CD4-positive, alpha-beta T cell treated with Interleukin-15 for 1 hour (primary cell): ENCODE measurements at places on chromosomes 13 and 19.

GRCh38 chr13:62209529-62209928 lies 793.9 kb upstream of the PCDH20 start:
- DNase-seq: no peak

GRCh38 chr13:26993780-26994179 lies 177.8 kb downstream of the USP12 start:
- no peak for DNase-seq

- no peak for DNase-seq
These were observed 2.4 kb downstream of the CLN5 start for GRCh38 chr13:76994281-76994680.

DNA sequence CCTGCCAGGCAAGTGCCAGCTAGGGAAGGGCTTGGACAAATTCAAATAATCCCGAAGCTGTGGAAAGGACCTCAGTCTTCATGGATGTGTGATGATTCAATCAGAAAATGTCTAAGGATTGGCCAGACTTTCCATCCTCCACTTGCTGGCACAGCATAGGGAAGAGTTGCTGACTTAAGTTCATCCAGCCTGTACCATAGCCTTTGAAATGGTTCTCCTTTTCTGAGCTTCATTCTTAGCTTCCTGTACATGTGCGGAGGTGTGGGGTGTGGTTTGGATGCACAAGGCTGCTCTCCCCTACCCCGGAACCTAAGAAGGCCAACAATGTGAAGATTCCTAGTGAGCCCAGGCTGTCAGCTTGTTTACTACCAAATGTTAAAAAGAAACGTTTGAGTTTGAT lies 959 bp upstream of the IGFL3 start:
- DNase-seq: no peak

- no peak for DNase-seq
These were observed 125.4 kb downstream of the COL4A2 start for GRCh38 chr13:110432522-110432921.

GRCh38 chr19:46537136-46538097 lies 41.8 kb upstream of the PNMA8B start:
- DNase-seq: peak; percentile 47

- no peak for DNase-seq
These were observed 83.6 kb upstream of the ARHGEF7 start for GRCh38 chr13:111031531-111031961.

DNA sequence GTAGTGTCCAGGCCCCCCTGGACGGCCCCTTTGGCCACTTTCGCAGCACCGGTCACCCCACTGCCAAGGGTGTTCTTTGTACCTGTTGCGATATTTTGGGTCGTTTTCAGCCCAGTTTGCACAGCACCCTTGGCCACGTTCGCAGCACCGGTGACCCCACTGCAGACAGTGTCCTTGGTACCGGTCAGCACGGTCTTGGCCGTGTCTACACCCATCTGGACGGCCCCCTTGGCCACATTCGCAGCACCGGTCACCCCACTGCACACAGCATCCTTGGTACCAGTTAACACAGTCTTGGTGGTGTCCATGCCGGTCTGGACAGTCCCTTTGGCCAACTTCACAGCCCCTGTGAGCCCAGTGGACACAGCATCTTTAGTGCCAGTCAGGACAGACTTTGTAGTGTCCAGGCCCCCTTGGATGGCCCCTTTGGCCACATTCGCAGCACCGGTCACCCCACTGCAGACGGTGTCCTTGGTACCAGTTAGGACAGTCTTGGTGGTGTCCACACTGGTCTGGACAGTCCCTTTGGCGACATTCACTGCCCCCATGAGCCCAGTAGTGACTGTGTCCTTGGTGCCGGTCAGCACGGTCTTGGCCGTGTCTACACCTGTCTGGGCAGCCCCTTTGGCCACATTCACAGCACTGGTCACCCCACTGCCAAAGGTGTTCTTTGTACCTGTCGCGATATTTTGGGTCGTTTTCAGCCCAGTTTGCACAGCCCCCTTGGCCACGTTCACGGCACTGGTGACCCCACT lies 6.8 kb downstream of the PLIN4 start:
- DNase-seq: no peak

DNA sequence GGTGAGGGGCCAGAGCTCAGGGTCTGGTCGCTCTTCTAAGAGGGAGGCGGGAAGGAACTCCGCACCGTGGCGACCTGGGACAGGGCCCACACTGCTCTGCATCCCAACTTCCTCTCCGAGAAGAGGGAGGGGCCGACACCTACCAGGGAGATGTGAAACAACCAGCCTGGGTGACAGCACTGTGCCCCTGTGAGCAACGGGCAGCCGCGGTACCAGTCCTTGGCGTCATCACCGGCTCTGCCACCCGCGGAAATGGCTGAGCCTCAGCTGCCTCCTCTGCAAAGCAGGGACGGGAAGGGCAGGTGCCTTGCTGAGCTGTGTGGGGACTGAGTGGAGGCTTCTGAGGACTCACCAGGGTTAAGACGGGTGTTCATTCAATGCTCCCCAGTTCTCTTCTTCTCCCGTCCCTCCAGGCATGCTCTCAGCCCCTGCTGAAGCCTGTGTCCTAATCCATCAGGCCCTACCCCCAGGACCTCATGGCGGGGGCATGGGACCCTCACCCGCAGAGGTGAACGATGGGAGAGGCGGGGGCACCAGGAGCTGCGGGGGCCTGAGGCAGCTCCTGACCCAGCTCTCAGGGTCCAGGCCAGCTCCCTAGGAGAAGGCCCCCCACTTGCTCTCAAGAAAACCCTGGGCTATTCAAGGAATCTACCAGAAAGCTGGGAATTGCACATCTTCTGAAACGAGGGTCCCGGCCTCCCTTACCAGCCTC lies 9.3 kb downstream of the ZNF787 start:
- peak; percentile 79 for DNase-seq

DNA sequence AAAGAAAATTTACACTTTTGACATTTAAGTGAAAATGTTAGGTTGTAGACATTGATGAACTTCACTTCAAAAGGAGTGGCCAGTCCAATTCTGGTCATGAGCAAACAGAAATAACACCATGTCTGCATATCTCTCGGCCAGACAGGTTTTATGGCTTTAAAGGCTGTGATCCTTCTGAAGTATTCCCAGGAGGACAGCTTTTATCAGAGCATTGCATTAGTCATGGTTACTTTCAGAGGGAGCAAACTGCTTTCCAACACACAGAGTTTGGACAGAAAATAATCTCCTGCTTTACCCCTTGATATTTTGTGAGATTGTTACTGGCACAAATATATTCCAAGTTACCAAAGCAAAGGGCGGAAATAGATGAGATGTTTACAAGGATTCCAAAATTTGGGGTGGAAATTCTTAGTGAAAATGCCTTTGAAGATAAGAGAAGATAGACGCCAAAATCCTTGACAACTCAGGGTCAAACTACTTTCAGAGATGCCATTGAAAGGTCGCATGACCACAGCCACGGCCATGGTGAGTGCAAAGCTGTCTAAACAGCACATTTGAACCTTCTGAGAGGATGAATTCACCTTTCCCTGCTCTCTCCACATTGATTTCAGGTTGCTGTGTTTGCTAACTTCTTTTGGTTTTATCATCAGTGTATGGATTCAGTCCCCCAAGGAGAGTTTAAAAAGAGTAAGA lies 584.5 kb upstream of the SGCG start:
- no peak for DNase-seq

DNA sequence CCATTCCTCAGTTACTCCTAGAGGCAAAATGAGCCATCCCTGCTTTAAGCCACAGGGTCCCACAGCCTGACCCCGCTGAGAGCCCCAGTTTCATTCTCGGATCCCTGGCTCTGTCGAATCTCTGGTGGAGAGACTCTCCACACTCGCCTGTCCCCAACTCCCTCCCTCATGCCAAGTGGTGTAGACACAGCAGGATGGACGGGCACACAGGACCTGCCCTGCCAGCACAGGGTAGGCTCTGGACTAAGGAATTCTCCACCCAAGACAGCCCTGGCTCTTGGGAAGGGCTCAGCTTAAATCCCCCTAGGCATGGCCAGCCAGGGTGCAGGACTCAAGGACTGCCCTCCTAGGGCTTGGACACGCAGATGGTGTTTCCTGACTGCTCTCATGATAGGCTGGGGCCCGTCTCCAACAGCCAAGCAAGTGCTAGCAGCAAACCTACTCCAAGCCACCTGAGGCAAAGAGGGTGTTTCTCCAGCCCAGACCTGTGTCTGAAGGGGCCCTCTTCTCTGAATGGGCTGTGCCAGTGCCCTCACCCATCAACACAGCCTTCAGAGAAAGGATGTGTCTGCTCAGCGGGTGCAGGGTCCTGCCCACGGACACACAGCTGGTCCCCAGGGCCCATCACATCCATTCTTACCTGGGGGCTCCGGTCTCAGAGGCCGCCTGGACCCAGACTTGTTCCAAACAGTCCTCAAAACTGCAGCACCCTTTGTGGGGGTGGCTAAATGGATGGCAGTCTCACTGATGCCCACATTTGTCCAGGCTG lies 65.3 kb downstream of the PEPD start:
- no peak for DNase-seq

GRCh38 chr13:93900731-93901130 lies 578.8 kb downstream of the DCT start:
- DNase-seq: no peak

DNA sequence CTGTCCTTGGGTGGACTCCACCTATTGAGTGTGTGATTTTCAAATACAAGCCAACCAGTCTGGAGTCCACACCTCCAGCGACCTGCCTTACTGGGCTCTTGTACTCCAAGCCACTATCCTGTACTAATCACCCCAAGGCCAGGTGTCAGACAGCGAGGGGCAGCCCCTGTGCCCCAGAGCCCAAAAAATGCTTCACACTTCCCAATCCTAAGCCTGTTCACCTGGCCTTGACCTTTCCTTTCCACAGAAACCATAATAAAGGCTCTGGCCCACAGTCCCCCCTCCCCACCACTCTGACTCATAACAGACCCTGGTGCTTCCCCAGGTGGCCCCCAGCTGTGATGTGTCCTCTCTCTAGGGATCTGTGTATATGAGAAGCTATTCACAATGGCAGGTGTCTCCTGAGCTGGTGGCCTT lies 3.9 kb downstream of the CD209 start:
- no peak for DNase-seq

GRCh38 chr13:86098511-86098910 lies 299.3 kb upstream of the SLITRK6 start:
- no peak for DNase-seq

DNA sequence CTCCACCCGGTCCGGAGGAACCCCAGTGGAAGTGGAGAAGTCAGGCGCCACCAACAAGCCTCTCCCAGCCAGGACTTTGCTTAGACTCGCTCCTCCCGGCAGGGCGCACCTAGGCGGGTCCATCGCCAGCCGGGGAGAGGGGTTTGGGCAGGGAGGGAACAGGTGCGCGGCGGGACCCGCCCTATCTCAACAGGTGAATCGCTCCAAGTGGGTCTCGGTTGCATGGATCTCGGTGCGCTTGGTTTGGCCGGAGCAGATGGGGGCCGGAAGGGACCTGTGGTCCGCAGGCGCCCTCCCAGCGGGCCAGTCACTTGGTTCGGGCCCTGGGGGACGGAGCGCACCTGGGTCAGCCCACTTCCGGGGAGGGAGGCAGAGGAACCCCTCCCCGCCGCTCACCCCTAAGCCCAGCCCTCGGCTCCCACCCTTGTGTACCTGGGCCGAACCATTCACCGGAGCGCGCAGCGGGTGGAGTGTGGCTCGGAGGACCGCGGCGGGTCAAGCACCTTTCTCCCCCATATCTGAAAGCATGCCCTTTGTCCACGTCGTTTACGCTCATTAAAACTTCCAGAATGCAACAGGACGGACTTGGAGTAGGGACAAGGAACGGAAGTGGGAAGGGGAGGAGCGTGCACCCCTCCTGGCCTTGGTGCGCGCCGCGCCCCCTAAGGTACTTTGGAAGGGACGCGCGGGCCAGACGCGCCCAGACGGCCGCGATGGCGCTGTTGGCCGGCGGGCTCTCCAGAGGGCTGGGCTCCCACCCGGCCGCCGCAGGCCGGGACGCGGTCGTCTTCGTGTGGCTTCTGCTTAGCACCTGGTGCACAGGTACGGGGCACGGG lies at the start of gene LSR:
TSS of gene LSR (plus strand) at position 693 of the 836 bp plus-strand sequence. CDS start at position 714, 21 bp downstream.
- peak; percentile 82 for DNase-seq
